ENCODE measurements at places on chromosomes 12 and 14. TPM values are rescaled to one million over a fixed set of nuclear protein-coding genes. Genes with fewer than 3 reads are reported as not detected.

DNA sequence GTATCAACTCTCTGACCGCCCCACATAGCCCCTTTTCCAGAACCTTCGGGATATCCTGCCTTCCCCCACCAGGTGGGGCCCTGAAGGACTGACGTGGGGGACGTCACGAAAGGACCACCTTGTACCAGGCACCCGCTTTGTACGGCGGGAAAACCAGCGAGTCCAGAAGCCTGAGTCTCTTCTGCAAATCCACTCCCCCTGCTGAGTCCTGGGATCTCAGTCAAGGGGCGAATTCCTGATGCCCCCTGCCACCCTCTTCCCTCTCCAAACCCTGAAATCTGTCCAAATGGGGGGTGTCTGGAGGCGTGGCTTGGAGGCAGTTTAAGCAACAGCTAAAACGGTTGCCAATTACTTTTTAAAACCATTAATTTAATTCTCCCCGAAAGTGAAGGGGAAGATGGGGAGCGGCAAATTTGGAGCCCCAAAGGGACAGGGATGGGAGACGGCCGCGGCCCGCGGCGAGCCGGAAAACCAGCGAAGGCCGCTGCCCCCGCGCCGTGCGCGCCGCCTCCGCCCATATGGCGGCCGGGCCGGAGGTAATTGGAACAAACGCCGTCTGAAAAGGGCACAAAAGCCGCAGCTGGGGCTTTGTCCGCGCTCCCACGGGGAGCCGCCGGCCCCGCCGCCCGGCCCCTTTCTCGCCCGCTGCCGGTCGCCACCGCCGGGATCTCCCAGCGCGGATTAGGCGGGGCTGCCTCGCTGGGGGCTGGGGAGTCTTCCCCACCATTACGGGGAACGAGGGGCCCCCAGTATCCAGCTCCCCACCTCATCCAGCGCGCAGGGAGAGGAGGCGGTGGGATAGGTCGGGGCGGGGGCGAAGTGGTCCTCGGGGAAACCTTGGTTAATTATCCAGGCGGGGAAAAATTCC, 6.6 kb downstream of the LHX5 start:
- DNase-seq: no peak

DNA sequence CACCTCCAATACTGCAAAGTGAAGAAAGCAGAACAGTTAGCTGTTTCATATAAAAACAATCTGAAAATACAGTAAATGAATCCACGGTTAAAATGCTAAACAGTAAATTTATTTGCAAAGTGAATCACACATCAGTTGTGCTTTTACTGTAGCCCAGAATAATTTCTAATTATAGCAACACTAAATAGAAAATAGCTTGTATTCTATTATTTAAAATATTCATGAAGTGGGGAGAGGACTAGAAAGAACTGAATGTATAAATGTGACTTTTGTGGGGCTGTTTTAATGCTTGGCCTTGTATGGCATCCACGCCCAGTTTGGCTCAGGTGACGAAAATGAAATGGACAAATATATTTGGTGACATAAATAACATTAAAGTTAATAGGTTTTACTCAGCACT, 148.2 kb downstream of the ATP23 start:
- no peak for DNase-seq

The CABP1 gene
- total RNA-seq: 1.1 TPM

The PRR4 gene
- 5.4 TPM for total RNA-seq
